CD8-positive, alpha-beta memory T cell (primary cell): ENCODE measurements at places on chromosomes 1 and 21.

GRCh38 chr1:227070638-227071285 is 130.7 kb downstream of the COQ8A start:
- no peak for DNase-seq

DNA sequence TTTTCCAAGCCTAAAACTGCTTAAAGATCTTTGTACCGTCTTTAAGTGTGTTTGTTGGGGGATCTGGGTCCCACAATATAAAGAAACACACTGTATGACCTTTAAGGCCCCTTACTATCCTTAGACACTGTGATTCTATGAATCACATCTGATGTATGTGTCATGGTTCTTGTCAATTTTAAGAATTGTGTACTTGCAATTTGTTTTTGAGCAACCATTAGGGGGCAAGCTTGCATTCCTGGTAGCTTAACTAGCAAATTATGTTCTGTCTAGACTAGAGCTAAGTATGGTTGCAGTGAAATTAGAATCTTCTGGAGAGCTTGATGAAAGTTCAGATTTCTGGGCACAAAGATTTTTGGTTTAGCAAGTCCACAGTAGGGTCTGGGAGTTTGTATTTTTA is 219.5 kb downstream of the TPR start:
- DNase-seq: no peak

DNA sequence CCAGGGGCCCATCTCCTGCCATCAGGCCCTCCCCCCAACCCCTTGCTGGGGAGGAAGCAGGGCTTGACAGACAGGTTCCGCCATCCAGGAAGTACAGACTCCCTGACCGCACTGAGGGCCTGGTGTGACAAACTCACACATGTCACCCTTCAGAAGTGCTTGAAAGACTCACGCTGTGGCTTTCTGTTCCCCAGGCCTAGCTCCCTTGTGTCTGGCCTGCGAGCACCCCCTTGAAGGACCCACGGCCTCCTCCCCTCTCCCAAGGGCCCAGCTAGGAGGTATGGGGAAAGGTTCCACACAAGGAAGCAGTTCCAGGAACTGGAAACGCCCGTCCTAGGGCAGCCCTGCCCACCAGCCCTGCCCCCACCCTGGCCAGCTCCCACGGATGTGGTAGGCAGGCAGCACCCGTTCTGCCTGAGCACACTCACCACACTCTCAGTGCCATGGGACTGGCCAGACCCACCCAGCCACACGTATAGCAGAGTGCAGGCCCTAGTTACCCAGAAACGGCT is 26.7 kb downstream of the SLC2A1 start:
- peak; percentile 74 for DNase-seq

DNA sequence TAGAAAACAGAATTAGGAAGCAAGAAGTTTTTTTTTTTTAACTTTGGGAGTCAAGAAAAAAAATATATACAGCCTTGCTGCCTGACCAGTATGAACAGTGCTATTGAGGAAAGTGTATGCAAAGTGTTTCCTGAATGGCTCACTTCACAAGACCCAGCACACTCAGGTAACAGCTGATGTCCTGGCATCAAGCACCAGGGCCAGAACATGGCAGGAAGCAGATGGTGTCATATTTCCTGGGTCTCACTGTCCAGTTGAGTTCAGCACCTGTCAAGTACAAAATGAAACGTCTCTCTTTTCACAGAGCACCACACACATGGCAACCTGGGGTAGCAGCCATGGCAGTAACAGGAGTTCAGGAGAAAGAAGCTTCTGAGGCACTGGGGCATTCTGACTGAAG is 372.3 kb downstream of the TTLL7 start:
- DNase-seq: no peak

DNA sequence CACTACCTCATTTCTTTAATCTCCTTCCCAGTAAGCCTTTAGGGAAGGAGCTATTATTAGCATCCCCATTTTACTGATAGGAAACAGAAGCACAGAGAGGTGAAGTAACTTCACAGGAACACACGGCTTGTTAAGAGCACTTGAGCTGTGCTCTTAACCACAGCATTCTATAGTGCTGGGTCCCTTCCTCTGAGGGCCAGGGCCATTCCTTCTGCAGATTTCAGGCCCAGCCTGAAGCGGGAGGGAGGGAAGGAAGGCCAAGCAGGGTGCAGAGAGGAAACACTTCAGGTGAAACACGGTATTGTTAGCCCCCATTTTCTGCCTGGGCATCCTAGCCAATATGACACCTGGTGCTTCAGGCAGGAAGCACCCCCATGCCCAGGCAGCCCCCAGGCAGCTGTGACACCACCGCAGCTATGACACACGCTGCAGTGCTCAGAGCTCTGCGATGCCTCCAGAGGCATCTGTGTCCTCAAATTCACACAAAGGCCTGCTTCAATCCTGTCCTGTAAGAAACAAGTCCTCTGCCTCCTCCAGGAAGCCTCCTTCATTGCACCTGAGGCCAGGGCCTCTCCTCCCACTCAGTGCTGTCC is 4.5 kb upstream of the EXTL1 start:
- no peak for DNase-seq

DNA sequence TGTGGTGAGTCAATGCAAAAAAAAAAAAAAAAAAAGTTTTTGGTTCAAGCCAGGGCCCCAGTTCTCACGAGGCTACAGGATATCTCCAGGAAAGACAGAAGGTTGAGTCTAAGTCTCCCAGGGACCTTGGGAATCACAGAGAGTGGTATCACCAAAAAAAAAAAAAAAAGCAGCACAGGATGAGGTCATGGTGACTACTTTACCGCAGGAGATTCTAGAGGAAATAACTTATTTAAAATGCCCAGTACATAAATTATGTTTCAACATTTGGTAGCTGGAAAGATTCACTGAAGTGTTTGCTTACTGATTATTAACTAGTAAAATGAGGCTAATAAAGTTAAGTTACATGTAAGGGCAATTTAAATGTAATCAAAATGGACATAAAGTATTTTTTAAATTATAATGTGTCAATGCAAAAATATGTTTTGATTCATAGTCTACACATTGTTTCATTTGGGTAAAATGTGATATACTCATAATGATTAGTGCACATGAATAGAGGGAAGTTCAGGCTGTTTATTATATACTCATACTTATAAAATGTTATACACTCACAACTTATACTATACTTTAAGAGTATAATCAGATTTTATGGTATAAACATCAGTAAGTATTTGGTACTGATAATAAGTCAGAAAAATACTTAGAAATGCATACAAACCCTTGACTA is 84.1 kb downstream of the PLPPR5 start:
- no peak for DNase-seq

GRCh38 chr1:203287109-203287893 is 18.0 kb upstream of the BTG2 start:
- peak; percentile 89 for DNase-seq

- no peak for DNase-seq
Observed at GRCh38 chr1:145758116-145758515, 38.8 kb downstream of the CD160 start.

GRCh38 chr1:158506369-158506987 is 34.5 kb downstream of the OR10R2 start:
- no peak for DNase-seq

- no peak for DNase-seq
Observed at GRCh38 chr1:70498666-70499065, 87.6 kb downstream of the CTH start.

- no peak for DNase-seq
Observed at GRCh38 chr1:212286556-212287131, 1.4 kb downstream of the PPP2R5A start.

- DNase-seq: no peak
Observed at GRCh38 chr1:100253552-100253951, 3.9 kb upstream of the DBT start.

- DNase-seq: no peak
Observed at GRCh38 chr1:36696261-36696940, 213.7 kb upstream of the CSF3R start.

- no peak for DNase-seq
Observed at GRCh38 chr1:185739967-185740366, 5.8 kb downstream of the HMCN1 start.

- no peak for DNase-seq
Observed at GRCh38 chr1:157540852-157541251, 11.5 kb downstream of the FCRL5 start.

DNA sequence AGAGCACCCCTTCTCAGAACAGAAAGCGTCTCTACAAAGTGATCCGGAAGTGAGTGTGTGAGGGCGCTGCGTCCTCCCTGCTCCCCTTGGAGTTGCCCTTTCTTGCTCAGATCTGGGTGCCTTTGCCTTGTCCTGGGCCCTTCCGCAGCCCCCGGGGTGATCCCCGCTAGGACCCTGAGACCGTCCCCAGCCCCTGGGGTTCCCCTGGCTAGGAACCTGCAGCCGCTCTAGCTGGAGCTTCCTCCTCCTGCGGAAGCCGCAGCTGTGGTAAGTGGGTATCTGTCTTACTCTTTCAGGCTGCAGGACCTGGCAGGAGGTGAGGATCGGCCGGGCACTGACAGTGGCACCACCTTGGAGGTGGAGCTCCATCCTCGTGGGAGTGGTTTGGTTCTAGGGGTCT is 11.2 kb downstream of the RRP1 start:
- no peak for DNase-seq

DNA sequence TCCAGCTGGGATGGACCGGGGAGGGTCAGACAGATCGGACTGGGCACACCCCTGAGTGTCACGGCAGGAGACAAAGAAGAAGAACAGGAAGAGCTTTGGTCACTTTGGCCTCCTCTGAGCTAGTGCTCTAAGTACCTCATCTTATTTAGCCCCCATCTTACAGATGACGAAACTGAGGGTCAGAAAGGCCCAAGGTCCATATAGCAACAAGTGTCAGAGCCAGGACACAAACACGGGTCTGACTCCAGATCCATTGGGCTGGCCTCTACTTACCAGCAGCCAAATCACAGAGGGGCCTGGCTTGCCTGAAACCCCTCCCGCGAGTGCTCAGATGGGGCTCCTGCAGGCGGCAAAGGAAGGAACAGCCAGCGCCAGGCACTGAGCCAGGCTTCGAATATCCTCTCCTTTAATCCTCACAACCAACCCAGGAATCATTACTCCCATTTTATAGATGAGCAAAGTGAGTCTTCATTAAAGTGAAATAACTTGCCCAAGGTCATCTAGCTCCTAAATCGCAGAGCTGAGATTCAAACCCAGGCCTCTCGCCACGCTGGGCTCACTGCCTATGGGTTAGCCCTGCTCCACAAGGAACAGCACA is 25.7 kb upstream of the SELENON start:
- DNase-seq: no peak

DNA sequence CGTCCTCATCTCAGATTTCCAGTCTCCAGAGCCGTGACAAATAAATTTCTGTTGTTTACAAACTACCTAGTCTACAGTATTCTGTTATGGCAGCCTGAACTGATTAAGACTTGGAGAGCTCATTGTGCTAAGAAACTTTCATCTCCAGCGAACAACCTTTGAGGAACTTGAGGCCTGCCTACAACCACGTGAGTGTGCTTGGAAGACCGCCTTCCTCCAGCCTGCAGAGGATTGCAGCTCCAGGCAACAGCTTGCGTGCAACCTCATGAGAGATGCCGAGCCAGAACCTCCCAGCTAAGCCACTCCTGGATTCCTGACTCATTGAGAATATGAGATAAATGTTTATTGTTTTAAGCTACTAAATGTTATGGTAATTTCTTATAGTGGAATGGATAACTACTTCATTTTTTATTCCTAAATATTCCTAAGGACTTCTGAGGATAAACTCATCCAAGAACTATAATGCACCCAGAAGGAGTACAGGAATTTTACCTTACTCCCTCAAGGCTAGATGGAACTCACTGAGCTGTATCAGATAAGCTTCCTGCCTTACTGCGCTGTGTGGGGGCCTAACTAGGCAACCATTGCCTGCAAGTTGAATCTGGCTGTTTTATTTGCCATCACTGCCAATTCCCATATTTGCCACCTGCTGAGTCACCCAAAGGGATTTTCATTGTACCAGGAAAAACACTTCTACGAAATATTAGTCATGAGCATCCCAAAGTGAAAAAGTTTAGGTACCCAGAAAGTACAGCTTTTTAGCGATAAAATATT is 17.6 kb downstream of the FAM177B start:
- DNase-seq: no peak

DNA sequence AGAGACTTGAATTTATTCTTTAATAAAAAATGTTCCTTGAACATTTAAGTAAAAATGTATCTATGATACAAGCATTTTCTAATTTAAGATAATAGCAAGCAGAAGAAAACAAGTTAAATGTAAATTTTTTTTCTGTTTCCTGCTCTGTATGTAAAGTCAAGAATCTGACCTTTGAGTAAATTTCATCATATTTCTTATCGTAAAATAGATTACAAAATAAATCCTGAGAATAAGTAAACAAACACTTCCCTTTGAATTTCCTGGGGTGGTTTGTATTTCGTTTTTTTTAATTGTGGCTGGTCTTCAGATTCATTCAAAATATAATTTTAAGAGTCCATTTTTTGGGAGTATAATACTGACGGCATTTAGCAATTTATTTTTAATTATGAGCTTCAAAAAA is 77.6 kb downstream of the POU2F1 start:
- no peak for DNase-seq

- no peak for DNase-seq
Observed at GRCh38 chr1:155184835-155185782, 11.5 kb downstream of the TRIM46 start.

GRCh38 chr21:44593598-44594405 is 1.5 kb upstream of the KRTAP10-6 start:
- no peak for DNase-seq

GRCh38 chr1:244450597-244451538 is 841 bp downstream of the ADSS2 start:
- DNase-seq: peak; percentile 57

GRCh38 chr1:228664399-228664914 is 70.8 kb upstream of the RHOU start:
- peak; percentile 73 for DNase-seq

GRCh38 chr1:82704393-82704792 is 903.7 kb downstream of the ADGRL2 start:
- DNase-seq: no peak

DNA sequence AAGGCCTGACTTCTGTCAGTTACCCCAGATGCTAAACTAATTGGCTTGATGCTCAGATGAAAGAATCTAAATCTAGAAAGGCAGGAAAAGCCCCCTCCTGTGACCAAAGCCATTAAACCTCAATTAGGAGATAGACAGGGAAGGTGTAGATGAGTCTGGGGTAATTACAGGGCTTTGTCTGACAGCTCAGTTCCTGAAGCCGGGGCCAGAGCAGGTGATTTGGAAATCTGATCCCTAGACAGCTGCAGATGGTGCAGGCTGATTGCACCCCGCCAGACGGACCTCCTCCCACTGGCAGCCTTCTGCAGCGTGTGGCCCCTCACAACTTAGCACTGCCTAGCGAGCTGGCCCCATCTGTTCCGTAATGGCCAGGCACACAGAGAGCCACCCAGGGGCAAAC is 395.1 kb downstream of the HLX start:
- DNase-seq: no peak

GRCh38 chr1:231799363-231799986 is 172.9 kb downstream of the DISC1 start:
- DNase-seq: no peak
